ENCODE measurements at places on chromosomes 11 and 22.

GRCh38 chr11:68297812-68298658 is 14.4 kb upstream of the LRP5 start:
- peak; percentile 83 for DNase-seq

GRCh38 chr11:3737386-3737933 is 59.9 kb downstream of the NUP98 start:
- DNase-seq, result no peak

- DNase-seq, result no peak
These were observed 12.7 kb downstream of the DDI1 start for GRCh38 chr11:104049116-104049515.

GRCh38 chr22:46067159-46068111 is 82.9 kb upstream of the PPARA start:
- DNase-seq, result no peak

DNA sequence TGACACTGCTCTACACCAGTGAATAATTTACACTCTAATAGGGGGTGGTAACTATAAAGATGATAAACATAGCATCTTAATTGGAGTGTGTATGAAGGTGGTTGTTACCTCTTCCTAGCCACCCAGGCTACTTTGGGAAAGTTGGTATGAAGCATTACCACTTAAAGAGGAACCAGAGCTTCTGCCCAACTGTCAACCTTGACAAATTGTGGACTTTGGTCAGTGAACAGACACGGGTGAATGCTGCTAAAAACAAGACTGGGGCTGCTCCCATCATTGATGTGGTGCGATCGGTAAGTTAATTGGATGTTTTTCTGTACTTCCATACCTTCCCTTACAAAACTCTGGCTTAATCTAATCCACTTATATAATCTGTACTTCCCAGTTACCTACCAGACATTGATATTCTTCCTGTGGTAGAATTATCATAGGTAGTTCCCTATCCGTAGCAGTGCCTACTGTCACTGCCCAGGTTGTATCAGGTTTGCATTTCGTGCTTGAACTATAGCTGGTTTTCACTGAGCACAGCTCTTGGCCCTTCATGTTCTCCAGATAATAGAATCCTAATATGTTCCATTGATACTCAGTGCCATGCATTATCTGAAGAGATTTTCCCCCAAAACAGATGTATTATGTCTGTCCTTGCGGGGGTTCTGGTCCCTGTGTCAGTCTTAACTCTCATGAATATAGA is 2.2 kb downstream of the RPL27A start:
- no peak for DNase-seq

DNA sequence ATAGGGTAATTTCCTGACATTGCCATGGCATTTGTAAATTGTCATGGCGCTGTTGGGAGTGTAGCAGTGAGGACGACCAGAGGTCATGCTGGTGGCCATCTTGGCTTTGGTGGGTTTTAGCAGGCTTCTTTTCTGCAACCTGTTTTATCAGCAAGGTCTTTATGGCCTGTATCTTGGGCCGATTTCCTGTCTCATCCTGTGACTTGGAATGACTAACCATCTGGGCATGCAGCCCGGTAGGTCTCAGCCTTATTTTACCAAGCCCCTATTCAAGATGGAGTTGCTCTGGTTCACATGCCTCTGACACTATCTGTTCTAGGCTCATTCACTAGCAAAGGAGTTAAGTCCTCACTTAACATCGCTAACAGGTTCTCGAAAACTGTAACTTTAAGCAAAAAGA is 1374.2 kb downstream of the FAM181B start:
- DNase-seq, result no peak

DNA sequence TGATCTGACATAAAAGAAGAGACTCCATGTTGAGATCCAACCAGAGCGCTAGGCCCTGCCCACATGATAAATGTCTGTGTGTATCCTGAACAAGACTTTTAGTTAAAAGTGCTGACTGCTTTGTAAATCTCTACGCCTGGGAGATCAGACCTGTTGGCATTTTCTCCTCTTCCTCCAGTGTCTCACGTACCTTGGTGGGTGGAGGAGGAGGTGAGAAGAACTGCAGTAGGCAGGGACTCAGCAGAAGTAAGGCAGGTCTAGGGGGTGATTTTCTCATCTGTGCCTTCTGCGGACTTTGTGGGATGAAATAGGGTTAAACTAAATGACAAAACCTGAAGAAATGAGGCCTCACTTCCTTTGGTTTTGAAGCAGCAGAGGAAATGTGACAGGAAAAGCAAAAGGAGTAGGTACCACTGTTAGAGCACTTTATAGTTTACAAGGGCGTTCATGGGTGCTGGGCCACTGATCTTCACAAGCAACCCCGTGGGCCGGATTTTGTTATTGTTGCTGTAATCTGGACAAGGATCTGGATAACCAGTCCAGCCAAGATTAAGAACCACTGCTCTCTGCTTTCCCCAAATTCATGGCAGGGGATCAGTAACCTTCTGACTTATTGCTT is 36.7 kb upstream of the PLET1 start:
- DNase-seq, result peak; percentile 78
